Stimulated activated CD4-positive, alpha-beta T cell treated with anti-CD3 and anti-CD28 coated beads, TNF-alpha, amount 100 ng/mL, for 24 hours (primary cell): ENCODE measurements at places on chromosomes 6 and 20.

DNA sequence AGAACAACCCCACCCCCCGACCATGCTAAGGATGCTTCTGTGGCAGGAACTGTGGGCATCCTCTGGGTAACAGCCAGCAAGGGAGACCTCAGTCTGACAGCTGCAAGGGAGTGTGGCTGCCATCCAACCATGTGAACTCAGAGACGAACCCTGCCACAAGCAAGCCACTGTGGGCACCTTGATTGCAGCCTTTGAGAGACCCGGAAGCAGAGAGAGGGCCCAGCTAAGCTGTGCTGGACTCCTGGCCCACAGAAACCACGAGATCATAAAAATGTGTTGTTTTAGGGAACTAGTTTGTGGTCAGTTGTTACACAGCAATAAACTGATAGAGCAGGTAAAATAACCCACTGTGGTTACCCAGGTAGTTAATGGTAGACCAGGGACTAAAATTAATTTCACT, 414.6 kb downstream of the CDH26 start:
- no peak for DNase-seq

GRCh38 chr6:20715135-20715806, 181.0 kb downstream of the CDKAL1 start:
- no peak for DNase-seq

- no peak for DNase-seq
Measured at GRCh38 chr6:160881148-160881808, 110.3 kb upstream of the MAP3K4 start.

- DNase-seq: no peak
Measured at GRCh38 chr20:43953919-43954592, 39.4 kb downstream of the TOX2 start.

DNA sequence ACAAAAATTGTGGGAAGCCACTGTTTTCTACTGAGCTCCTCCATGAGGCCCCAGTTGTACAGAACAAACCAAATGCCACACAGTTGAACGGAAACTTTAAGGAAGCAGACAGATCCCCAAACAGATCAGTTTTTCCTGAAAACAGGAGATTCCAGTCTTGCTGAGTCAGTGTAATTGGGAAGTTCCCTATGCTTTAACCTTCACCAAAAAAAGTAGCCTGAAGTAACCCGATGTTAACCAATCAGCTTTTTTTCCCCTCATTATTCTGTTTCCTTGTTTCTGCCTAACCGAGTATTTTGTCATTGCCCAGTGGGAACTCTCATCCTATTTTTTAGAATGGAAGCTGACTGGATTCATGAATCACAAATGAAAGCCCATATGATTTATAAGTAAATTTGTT, 36.7 kb downstream of the MARCKS start:
- DNase-seq: no peak

GRCh38 chr6:113824411-113824810, 32.7 kb upstream of the MARCKS start:
- DNase-seq: no peak

DNA sequence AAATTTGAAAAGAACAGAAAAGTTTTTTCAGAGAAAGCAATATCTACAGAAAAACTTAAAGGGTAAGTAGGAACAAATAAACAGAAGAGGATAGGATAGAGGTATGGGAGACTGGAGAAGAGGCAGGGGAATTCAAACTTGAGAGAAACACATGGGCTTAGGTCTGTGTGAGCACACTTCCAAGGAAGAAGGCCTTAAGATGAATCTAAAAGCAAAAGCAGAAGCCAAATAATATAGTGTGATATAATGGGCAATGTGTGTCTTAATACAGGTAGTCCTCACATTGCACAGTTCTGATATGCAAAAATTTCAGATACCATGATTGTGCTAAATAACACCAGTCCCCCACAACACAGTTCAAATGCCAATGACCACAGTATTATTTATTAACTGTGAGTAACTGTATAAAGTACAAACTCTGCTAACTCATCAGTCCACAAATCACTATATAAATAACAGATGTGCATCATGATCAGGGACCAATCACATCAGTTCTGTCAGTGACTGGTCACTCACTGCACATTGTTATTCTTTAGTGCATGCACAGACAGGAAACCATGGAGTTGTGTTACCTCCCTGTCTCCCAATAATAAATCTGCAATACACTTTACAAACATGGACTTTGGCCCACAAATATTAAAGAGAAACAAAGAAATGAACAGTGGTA, 18.6 kb downstream of the SNX14 start:
- no peak for DNase-seq

- no peak for DNase-seq
Measured at GRCh38 chr6:155497273-155497672, 41.6 kb upstream of the NOX3 start.

- no peak for DNase-seq
Measured at GRCh38 chr6:106518748-106519147, 110.5 kb downstream of the RTN4IP1 start.

GRCh38 chr6:30800871-30801270, 56.5 kb upstream of the IER3 start:
- no peak for DNase-seq

DNA sequence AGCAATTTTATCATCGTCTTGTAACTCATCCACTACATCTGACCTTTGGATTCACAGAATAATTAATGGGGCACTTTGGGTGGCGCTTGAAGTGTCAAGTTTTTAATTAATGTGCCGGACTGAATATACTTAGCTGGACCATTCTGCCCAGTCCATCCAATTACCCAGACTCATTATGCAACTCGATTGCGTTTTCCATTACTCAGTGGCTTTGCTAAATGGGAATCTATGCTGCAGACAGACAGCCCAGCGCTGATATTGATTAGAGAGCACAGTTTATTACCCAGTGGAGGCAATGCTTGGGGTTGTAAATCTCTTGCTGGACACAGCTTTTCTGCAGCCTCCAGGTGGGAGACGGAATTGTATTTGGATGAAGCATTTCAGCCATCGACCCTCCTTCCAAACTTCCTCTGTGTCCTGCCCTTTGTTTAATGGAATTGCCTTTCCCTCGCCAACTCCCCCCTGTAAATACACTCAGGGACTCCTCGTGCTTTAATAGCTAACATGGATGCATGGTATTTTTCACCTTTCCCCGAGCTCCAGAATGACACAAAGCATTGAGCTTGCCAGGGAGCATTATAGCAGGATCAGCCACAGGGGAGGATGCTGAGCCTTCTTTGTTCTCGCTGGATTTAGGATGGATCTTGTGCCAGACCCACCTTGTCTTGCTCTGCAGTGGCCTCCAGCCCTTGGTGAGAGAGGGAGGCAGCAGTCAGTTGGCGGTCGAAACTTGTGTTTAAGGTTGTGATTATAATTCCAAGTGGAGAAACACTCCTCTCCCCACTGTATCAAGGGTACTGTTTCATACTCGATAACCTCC, 59.7 kb downstream of the EDN3 start:
- no peak for DNase-seq

DNA sequence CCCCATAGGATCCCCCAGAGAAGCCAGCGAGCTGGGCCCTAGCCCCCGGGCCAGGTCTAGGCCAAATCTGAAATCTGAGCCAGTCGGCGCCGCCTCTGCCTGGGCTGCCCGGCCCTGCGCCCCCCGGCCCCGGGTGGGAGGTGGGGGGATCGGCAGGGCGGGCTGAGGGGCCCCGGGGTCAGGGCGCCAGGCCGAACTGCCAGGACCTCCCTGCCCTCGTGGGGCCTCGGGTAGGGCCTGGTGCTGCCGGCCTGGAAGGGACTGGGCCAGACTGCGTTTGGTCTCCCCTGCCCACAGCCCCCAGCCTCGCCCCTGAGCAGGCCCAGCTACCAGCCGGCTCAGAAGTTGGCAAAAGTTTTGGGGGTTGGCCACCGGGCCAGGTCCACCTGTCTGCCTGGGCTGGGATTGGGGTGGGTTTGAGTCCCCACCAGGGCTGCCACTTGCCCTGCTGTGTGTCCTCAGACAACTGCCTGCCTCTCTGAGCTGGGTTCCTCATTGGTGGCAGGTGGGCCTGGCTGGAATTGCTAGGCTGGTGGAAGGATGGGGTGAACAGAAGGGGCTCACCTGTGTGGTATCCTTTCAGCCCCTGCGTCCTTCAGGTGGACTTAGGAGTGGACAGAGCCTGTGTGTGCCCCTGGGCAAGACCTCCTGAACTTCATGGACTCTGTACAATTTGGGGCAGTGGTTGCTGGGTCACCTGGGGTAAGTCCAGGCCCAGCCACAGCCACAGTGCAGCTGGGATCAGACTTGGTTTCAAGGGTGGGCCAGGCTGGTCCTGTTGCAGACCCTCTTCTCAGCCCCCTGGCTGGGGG, 801 bp downstream of the SRC start:
- DNase-seq: no peak

GRCh38 chr20:36439040-36439730, 102.1 kb upstream of the MYL9 start:
- DNase-seq: peak; percentile 44

DNA sequence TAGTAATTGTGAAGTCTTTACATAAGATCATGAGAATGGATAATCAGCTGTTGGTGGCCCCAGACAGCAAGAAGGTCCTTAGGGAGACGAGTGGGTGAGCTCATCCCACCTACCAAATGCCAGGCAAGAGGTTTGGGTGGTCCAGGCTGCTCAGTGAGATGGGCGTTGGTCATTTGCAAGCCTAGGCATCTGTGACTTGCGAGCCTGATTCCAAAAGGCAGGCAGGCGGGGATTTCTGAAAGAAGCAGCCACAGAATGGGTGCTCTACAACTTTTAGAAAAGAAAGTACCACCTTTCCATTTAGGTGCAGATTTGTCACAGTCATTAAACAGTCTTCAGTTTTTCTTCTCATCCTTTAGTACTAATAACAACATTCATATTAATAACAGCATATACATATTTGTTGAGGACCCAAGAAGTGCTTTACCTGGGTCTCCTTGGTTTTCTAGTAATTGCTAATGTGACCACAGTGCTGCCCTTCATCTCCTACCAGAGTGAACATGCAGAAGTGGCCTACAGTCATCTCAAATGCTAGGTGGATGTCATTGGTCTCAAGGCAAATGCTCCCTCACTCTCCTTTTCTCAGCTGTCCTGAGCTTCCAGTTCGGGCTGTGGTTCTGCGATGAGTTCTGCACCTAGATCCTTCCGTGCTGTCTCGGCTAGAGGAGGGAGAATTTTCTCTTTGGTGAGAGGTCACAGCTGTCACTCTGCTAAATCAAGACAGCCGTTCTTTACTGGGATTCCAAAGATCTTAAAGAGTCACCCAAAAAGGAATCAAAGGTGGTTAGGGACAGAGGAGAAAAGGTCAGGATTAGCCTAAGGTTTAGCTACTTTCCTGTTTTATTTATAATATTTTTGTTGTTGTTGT, 2.7 kb downstream of the WRNIP1 start:
- DNase-seq: no peak

GRCh38 chr20:35146299-35146919, 727 bp downstream of the EDEM2 start:
- DNase-seq: peak; percentile 19

DNA sequence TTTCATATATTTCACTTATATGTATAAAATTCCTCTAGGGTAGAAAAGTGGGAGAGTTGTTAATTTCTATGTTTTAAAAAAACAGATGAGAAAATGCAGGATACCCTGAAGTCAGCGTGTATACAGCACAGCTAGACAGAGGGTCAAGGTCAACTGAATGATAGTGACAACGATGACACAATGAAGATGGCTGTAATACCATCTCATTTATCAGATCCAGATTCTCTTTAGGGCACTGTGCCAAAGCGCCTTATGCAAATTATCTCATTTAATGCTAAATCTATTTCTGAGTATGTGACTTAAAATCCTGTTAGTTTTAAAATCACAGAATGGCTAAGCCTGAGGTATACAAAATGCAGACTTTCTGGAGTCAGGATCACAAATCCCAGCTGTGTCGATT, 431.4 kb upstream of the RUNX2 start:
- no peak for DNase-seq

DNA sequence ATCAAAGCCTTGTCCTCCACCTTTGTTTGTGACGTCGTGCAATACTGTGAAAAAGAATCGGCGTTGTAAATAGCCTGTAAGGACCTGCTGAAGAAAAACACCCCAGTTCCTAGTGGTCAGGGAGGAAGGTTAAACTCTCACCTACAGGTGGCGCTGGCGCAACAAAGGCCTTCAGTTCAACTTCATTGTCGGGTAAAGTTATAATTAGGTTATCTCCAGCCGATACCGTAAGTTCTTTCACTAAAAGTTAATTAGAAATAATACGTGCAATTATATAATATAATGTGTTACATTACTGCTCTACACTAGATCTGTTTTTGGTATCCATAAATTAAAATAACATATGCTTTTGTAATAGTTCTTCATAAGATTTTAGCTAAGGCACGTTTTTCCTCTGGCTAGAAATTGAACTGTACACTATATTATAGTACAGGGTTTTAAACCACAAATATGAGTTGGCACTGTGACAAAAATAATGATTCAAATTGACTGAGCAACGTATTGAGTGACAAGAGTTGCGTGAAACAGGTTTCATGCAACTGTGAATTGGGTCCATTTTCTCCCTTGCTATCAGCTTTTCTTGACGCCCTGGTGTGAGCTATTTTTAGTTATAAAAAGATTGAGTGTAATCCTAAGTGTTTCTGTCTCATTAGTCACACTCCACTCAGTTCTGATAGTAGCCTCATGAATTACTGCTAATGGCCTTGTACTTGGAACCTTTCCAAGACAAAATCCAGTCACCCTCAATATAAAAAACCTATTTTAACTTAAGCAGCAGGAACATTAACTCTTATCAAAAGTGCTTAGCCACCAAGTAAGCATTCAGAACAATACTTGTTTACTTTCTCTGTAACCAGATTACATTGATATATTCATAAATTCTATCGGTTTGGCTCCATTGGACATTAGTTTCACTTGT, 62.3 kb downstream of the KIAA0319 start:
- DNase-seq: peak; percentile 66

DNA sequence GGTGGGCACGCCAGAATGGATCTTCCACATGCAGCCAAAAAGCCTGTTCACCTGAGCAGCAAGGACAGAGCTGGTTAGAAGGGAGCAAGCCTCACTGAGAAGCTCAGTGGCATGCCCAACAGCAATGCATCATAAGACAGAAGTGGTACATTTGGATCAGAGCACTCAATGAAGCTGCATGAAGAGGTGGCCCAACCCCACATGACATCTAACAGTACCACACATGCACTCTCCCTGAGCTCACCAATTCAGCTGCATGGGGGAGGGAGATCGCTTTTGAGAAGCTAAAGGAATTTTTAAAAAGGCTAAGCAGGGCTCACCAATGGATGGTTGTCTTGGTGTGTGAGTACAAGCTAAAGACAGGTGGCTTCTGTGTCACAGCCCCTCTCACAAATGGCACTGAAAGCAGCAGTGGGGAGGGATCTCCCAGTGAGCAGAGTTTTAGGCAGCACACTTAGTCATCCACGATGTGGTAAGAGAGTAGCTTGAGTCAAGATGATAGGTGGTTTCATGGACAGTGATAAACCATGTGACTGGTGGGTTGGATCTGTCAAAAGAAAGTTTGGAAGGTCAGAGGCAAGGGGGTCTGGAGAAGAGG, 166.6 kb upstream of the TAB2 start:
- DNase-seq: peak; percentile 9

- DNase-seq: no peak
Measured at GRCh38 chr20:35702051-35702823, 3.0 kb downstream of the ROMO1 start.
